ENCODE measurements at places on chromosomes 1 and 21.

GRCh38 chr1:36573445-36573844 is 90.7 kb upstream of the CSF3R start:
- DNase-seq = no peak

DNA sequence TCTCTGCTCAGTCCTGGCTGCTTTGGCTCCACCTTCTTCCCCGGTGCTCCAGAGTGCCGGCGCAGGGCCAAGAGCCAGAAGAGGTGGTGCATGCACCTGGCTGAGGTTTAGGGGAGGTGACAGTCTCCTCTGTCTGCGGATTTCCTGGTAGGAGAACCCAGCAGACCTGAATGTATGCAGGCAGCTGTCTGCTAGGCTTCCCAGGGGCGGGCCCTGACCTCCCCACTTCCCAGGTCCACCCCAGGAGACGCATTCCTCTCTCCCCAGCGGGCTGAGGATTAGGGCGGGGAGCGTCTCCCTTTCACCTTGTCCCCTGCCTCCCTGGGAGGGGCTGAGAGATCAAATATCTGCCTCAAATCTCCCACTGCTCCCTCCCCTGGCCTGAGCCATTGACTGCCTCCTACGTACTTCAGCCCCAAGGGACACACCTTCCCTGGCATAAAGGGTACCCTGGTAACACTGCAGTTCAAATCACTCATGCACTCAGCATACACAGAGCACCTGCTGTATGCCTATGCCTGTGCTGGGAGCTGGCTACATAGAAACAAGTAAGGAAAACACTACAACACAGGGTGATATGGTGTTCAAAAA is 27.5 kb downstream of the DMBX1 start:
- peak; percentile 79 for DNase-seq

GRCh38 chr1:55217226-55217986 is 2.2 kb upstream of the USP24 start:
- DNase-seq = no peak

GRCh38 chr1:208159555-208160258 is 84.5 kb downstream of the PLXNA2 start:
- no peak for DNase-seq

DNA sequence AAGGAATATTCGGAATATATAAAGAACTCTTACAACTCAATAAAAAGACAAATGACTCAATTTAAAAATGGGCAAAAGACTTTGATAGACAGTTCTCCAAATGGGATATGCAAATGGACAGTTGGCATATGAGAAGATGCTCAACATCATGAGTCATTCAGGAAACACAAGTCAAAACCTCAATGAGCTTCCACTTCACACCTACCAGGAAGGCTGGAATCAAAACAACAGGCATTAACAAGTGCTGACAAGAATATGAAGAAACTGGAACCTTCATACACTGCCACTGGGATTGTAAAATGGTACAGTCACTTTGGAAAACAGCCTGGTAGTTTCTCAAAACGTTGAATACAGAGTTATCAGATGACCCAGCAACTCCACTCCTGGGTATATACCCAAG is 17.2 kb downstream of the PGBD5 start:
- DNase-seq = no peak

GRCh38 chr21:36610201-36610600 is 88.7 kb upstream of the SIM2 start:
- no peak for DNase-seq

DNA sequence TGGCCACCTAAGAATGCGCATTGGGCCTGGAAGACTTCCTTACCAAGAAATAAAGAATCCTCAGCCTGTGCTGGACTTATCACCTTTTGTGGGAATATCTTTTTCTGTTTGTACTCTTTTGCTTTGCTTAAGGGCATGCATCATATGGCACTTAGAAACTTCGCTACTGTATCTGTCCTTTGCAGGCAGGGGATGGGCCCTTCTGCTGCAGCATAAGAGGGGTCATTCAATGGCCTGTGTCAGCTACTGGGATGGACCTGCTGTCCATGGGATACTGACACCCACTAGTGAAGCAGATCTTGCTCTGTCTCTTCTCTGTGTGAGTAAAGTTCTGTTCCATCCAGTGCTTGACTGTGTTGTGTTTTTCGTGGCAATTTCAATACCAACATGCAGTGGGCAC is 239.0 kb upstream of the JUN start:
- DNase-seq = no peak
